ENCODE measurements at places on chromosomes 12 and 14.

GRCh38 chr12:57618966-57619433 is 7.8 kb downstream of the ARHGEF25 start:
- DNase-seq = no peak

GRCh38 chr14:87133073-87133801 is 859.7 kb downstream of the GALC start:
- no peak for DNase-seq

DNA sequence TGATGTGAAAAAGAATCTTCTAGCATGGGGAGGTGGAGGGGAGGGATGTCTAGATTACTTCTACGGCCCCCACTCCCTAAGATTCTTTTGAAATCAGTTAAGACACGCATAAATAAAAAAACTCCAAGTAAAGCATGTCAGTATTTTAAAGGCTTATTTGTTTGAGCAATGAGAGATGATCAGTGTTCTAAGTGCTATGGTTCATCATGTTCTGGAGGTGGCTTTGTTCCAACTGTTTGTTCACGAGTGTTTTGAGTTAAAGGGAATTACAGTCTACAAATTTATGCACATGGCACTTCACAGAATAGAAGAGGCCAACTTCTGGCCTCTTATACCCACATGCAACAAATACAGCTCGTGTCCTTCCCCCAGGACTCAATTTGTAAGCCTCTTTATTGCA is 394.9 kb downstream of the RAD51B start:
- DNase-seq = no peak

DNA sequence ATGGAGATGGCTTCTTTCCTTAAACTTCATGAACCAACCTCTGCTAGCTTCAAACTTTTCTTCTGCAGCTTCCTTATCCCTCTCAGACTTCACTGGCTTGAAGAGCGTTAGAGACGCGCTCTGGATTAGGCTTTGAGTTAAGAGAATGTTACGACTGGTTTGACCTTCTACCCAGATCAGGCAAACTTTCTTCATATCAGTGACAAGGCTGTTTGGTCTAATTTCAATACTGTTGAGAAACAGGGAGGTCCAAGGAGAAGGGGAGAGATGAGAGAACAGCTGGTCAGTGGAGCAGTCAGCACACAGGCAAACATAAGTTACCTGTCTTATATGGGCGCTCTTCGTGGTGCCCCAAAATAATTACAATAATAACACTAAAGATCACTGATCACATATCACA is 14.9 kb downstream of the SCAF11 start:
- DNase-seq = no peak

DNA sequence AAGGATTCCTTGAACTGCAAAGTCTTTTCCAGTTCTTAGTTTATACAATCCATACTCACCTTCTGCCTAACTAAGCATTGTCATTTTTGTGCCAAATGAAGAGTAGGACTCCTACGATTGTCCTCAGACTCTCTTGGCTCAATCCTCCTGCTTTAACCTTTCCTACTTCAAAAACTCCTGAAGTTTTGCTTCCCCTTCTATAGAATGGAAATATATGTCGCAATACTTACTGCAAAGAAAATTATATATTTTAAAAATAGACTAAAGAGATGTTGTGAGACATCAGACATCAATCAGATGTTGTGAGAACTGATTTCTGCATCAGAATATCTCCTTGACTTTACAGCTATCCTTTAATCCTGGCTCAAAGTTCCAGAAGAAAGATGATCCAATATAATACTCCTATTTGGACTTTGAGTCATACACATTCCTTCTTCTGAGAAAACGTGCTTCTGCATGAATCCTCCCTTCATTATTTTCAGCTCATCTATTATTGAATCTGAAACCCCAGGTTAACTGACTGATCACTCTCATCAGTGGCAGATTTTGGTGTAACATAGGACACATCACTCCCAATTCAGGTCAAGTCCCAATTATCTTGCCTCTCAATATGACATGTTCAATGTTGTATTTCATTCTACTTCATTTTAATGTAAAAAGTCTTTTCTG is 48.8 kb downstream of the A2M start:
- DNase-seq = no peak

- no peak for DNase-seq
These were observed 12.4 kb downstream of the FBRSL1 start for GRCh38 chr12:132502149-132502881.
